ENCODE measurements at places on chromosomes 6 and 20. TPM values are rescaled to one million over a fixed set of nuclear protein-coding genes. Genes with fewer than 3 reads are reported as not detected.

DNA sequence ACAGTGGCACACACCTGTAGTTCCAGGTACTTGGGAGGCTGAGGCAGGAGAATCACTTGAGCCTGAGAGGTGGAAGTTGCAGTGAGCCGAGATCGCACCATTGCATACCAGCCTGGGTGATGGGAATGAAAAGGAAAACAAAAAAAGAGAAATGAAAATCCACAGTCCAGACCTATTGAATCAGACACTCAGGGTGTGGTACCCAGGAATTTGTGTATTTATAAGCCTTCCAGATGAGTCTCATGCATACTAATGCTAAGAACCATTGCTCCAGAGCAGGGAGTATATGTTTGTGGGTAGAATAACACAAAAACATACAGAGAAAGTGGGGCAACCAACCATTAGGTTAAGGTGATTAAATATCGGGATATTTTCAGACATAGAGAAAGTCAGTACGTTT lies 36.1 kb upstream of the PLCB4 start:
- DNase-seq: no peak

- no peak for DNase-seq
These were observed 3.3 kb upstream of the OXT start for GRCh38 chr20:3068075-3068474.

- no peak for DNase-seq
These were observed 86.4 kb upstream of the TIAM2 start for GRCh38 chr6:154908723-154909122.

DNA sequence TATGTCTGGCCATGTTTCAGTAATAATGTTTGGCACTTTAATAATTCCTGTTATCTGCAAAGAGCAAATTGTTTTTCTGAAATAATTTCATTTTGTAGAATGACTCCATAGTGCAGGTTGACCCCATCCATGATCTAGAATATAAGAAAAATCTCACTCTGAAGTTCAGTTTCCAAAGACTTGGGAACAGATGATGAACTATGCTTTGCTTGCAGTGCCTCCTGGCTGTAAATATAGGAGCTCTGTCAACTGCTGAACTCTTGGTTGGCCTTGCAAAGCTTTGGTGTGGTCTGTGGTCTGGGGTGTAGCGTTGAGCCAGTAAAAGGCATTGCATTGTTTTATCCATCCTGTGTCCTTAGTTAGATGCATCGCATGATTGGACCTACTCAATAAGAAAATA lies 104.0 kb downstream of the PLCB4 start:
- DNase-seq: no peak

IFT52 gene
- 30.7 TPM for polyA plus RNA-seq

DNA sequence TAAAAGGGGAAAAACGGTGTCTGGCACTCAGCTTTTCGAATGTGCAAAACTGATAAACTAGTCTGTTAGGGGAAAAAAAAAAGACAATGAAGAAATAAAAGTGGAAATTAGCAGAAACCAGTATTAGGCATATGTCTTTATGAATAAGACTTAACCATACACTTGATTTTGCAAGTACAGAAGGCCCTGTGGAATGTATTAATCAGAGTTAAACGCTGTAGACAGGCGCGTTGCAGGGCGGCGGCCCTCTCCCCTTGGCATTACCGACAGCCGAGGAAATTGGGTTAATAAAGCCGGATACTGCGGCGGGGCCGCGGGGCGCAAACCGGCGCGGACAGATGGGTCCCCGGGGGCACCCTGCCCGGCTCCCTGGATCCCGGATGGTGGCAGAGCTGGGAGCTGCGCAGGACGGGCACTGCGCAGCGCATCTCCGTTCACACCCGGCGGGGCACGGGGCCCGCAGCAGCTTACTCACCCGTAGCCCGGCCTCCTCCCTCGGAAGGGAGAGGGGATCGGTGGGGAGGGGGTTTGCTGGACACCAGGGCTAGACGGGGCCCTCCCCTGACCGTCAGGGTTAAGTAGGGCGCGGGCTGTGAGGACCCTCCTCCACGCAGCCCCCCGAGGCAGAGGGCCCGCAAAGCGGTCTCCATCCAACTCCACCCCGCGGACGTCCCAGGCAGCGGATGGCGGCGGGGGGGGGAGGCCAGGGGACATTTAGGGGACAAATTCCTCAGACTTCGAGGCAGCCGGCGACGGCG lies 2.0 kb downstream of the BHLHE23 start:
- no peak for DNase-seq

DNA sequence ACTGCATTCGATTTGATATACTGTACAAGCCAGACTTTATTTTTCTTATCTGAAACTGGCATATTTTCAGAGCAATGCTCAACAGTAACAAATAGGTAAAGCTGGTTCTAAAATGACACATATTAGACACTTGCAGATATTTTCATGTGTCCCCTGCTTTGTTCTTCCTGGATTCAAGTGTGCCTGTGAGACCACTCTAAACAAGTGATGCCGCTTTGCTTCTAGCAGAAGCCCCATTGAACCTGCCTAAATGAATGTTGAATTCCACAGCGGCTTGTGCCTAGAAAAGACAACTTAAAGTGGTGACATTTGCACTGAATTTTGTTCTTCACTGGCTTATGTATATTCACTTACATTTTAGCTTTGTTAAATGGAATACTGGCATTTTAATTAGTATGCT lies 115.7 kb downstream of the AKAP7 start:
- DNase-seq: no peak

TINAG gene
- 17.2 TPM for polyA plus RNA-seq

GRCh38 chr6:41214559-41215238 lies 13.4 kb upstream of the TREML4 start:
- no peak for DNase-seq

DNA sequence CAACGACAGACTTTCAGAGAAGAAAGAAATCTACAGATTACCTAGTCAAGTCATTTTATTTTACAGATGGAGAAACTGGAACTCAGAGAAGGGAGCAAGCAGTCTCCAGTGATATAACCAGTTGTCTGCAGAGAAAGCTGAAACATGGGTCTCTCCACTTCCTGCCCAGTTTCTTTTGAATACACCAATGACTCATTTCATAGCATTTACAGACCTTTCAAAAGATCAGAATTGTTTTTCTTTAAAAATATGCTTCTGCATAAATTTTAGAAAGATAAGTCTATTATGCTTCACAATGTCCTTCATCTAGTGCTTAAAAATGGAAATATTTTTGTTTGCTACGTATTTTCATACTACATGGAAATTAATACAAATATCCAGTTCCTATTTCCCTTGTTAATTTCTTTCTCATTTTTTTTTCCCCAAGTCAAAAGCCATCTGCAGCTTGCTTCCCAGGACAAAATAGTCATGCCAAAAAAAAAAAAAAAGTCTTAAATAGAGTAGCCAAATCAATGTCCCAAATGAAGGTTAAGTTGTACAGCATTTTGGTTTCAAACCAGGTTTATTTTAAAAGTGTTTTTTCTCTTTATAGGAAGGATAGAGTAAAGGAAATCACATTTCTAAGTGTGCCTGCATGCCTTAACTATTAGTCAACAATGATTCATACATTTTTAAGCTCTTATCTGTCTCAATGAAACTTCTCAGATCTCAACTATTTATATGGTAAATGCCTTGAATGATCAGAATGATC lies 36.9 kb downstream of the ARHGAP18 start:
- no peak for DNase-seq

DNA sequence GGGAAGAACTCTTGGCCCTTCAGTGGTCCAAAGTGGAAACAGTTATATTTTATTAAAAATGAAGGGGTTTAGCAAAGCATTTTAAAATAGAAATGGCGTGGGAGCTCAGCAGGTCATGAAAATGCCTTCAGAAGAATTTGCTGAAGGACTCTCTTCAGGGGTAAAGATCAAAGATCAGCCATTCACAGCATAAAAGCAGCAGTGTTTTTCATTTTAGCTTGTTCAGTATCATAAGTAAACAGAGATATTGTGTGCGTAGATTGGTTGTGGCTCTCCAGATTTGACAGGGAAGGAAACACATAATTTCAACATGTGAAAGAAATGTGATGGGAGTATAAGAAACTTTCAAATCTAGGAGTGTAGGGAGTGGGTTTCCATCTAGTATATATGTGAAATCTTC lies 519.2 kb upstream of the MAP3K7 start:
- no peak for DNase-seq

DNA sequence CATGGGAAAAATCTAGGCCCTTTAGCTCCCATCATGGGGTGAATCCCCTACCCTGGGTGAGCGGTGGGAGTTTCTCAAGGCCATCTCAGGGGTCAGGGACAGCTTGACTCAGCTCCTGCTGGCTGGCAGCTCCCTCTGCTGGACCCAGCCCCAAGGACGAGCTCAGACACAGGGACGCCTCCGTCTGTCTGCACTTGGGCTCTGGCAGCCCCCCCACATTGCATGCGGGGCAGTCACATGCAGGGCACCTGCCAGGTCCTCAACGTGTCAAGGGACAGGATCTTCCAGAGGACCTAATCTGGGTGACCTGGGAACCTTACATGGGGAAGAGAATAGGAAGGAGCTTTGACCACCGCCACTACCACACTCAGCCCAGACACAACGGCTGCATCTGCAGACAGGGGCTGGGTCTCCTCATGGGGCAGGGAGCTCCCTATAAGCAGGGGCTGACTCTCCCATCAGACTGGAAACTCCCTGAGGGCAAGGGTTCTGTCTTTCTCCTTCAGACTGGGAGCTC lies 173.4 kb downstream of the MRPL14 start:
- no peak for DNase-seq

DNA sequence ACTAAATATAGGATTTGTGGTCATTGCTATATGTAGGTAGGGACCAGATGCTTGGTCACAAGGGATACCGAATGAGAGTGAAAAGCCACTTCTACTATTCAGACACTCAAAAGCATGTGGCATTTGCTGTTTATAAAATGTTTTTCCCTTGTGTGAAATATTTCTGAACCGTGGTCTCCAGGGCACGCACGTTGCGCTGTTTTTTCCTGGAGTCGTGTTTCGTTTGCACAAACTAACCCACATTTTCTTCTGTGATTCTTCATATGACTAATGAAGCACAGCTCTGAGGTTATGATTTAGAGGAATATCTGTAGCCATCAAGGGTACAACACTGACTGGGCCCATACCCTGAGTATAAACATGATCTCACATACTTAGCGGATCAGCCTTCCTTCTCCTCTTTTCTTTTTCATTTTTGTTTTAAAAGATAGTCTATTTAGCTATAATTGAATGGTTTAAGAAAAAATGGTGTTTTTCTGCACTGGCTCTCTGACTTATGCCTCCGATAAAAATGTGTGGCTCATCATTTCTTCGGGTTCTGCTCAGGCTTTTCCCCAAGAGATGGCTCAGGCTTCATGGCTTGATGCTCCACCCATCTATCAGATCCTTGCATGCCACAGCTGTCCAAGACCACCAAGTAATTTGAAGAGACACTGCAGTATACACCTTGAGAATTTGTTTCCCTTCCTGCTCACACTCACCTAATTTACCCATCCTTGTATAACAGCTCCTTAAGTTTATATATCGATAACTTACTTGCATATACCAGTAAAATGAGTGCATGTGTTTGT lies 59.9 kb upstream of the HBS1L start:
- DNase-seq: no peak

SCRT2 gene
- not detected for polyA plus RNA-seq

DNA sequence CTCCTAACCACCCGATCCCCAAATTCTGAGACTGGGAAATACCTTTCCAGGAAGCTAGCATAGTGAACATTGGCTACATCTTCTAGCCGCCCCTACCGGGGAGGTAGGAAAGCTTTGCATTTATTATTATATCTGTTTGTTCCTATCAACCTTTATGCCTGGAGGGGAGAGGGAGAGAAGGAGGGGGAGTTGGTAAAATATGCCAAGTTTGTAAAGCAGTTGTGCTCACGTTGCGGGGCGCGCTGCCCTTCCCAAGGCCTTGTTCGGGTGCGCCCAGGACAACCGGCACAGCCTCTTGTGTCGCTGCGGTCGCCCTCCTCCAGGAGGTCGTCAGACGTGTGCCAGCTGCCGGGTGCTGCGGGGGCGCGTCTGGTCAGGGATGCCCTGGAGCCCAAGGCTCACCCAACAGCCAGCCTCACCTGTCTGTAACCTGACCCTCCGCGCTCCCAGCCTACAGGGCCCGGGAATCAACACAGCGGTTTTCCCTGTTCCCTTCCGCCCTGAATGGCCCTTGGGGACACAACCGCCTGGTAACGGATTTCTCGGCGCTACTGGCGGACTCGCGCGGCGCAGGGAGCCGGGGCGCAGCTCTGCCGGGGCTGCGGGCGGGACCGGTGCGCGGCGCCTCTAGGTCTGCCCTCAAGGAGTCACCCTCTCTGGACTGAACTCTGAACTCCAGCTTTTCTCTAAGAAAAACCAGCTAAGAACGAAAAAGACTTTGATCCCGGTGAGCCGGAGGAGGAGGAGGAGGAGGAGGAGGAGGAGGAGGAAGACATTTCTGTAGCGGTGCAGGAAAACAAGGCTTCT lies 1.1 kb upstream of the OVOL2 start:
- DNase-seq: no peak

DNA sequence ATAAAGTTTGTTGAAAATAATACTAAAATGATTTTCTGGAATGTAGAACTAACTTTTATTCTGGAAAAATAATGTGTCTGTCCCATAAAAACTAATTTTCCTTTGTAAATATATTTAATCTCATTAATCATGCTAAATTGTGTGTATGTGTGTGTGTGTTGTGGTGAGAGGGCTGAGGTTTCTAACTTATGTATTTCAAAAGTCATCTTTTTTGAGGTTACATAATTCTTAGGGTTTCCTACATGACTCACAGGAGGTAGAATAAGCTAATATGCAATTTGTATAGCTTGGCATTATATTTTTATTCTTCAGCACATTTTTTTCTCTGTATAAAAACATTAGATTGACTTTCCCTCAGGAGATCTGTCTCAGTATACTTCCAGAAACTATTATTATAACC lies 64.1 kb upstream of the CLVS2 start:
- DNase-seq: no peak

PROKR2 gene
- polyA plus RNA-seq: not detected

DNA sequence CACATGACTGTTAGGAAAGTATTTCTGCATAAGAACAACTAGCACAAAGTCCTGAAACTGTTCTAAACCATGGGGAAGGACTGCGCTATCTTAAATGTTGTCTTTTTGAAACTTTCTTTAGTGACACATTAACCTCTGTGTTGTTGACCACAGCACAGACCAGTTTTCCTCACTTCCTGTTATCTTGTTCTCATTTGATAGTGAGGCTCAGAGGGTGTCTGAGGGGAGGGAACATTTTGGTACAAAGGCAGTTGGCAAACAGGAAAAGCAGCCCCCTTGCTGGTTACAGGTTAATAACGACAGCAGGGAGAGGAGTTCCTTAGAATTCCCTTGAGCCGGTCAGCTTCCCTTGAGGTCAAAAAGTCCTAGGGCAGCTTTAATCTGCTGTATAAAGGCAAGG lies 143.5 kb upstream of the BMP2 start:
- no peak for DNase-seq

DNA sequence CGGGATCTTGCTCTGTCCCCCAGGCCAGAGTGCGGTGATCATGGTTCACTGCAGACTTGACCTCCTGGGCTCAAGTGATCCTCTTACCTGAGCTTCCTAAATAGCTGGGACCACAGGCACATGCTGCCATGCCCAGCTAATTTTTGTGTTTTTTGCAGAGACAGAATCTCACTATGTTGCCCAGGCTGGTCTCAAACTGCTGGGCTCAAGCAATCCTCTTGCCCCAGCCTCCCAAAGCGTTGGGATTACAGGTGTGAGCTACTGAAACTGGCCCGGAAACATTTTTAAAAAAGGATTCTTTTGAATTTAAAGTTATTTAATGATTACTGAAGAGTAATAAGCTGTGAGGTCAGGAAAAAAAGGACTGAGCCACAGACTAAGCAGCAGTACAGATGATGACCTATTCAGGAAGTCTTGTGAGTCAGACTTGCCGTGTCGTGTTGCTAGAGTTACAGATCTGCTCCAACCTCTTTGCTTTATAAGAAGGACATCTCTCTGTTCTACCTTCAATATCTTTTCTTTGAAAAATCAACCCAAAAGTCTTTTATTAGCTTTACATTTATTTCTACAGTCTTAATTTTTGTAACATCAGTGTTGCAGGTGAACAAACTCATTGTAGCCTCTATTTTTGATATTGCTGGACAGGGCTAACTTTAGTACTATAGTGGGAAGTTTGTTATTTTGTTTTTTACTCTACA lies 108.7 kb downstream of the NCOA3 start:
- DNase-seq: peak; percentile 71
